Stimulated activated CD4-positive, alpha-beta T cell treated with anti-CD3 and anti-CD28 coated beads, Interleukin-15, amount 100 ng/mL, for 1 hour (primary cell): ENCODE measurements at places on chromosomes 6 and 20.

DNA sequence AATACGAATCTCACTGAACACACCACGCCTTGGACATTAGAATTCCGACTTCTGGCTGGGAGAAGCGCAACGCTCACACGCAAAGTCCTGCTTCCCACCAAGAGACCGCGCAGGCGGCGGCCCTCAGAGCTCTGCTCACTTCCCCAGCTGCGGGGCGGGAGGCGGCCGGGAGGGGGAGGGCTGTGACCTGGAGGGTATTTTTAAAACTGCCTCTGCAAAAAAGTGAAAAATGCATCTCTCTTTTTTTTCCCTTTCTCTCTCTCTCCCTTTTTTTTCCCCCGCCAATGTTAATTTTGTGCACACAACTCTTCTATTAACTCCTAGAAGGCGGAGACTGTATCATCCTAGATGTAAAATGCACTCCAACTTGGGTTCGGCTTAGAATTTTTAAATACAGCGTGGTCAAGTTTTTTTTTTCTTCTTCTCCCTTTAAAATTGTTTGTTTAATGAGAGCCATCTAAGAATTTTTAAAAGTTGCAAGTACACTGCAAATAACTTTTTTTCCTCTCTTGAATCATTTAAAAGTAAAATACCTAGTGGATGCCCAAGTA is 66.4 kb downstream of the STX11 start:
- DNase-seq, result no peak

DNA sequence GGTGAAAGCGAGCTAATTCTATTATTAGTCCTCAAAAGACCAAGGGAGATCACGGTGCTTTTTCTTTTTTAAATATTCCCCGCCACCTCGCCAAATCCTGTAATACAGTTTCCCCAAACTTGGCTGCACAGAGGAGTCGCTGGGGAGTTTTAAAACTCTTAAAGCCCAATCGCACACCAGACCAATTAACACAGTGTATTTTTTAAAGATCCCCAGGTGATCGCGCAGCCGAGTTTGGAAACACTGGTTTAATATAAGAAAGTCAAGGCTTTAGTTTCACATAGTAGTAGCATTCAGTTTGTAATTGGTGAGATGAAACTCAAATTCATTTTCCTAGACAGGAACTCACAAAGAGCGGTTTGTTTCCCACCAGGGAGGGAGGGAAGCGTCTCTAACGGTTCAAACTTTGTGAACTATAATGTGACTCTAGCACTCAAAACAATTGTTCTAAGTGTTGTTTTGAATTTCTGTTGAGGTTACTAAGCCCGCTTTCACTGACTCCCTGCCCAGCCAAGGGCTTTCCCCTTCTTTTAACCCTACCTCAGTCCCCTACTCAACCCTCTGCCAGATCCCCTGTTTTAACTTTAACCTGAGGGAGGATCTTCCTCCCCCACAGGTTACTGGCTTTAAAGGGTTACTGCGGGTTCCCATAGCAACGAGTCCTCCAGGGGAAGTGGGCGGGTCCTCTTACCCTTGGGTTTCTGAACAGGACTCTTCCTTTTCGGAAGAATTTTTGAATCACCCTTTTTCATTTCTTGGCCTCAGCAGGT is 25.7 kb upstream of the BTBD3 start:
- peak; percentile 5 for DNase-seq

- DNase-seq, result no peak
Observed at GRCh38 chr6:3426927-3427686, 29.7 kb downstream of the SLC22A23 start.

DNA sequence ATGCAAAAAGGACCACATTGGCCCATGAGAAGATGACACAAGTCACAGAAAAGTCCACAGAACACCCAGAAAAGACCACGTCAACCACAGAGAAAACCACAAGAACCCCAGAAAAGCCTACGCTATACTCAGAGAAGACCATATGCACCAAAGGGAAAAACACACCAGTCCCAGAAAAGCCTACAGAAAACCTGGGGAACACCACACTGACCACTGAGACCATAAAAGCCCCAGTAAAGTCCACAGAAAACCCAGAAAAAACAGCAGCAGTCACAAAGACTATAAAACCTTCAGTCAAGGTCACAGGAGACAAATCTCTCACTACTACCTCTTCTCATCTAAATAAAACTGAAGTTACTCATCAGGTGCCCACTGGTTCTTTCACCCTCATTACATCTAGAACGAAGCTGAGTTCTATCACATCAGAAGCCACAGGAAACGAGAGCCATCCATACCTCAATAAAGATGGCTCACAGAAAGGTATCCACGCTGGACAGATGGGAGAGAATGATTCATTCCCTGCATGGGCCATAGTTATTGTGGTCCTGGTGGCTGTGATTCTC is 11.2 kb downstream of the MUCL3 start:
- DNase-seq, result no peak

- DNase-seq, result no peak
Observed at GRCh38 chr6:68657374-68658139, 22.5 kb downstream of the ADGRB3 start.

- no peak for DNase-seq
Observed at GRCh38 chr20:35674921-35675320, 10.2 kb upstream of the CPNE1 start.

DNA sequence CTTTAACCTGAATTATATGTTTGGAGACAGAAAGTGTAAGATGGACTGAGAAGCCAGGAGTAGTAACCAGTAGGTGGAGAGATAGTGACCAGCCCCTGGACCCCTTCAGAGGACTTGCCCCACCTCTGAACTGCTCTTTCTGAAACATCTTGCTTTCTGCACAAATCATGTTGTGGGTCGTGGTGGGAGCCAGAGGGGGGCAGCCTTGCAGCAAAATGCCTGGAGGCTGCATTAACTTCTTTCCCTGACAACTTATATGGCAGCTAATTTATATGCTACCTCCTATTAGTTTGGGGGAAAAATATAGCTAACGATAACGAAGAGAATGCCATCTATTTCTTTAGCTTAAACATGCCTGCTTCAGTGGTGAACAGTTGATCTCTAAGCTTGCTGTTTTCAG is 859.8 kb downstream of the MAFB start:
- no peak for DNase-seq

- DNase-seq, result no peak
Observed at GRCh38 chr6:89186762-89187161, 30.4 kb downstream of the GABRR1 start.

- no peak for DNase-seq
Observed at GRCh38 chr20:43840382-43841070, 74.1 kb upstream of the TOX2 start.

GRCh38 chr6:44049989-44050871 is 77.0 kb downstream of the MRPL14 start:
- no peak for DNase-seq

- DNase-seq, result no peak
Observed at GRCh38 chr6:132892929-132893771, 78.8 kb downstream of the RPS12 start.

DNA sequence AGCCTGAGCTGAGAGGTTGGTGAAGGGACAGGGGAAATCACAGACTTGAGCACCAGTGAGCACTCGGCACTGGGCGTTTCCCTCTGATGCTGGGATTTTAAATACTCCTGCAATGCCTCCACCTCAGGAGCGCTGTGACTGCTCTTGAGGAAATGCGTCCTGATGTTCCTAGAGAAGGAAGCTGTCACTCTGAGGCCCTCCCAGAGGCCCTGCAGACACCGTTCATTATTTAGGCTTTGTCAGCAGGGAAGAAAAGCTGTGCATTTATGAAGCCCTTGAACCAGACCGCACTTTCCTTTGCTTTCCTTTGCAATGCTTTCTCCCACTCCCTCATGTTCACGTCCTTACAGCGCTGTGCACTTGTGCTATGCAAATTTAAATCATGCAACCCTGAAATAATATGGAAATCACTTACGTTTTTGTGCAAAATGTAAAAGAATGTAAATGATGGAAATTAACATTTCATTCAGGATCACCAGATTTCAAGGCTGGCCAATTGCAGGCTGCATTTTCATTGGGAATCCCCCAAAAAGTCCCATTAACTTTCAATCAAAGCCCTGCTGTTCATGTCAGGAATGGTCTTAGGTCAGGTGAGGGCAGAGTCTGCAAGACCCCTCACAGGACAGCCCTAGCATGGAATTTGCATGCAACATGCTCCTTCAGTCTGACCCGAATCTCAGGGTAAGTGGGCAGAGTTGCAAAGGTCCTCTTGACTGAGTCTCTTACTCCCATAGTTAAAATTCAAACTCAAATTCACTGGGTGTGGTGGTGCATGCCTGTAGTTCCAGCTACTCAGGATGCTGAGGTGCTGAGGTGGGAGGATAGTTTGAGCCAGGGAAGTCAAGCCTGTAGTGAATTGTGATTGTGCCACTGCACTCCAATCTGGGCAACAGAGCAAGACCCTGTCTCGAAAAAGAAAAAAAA is 45.8 kb upstream of the SYNDIG1 start:
- no peak for DNase-seq

GRCh38 chr6:130831607-130832006 is 4.4 kb downstream of the SMLR1 start:
- DNase-seq, result no peak

DNA sequence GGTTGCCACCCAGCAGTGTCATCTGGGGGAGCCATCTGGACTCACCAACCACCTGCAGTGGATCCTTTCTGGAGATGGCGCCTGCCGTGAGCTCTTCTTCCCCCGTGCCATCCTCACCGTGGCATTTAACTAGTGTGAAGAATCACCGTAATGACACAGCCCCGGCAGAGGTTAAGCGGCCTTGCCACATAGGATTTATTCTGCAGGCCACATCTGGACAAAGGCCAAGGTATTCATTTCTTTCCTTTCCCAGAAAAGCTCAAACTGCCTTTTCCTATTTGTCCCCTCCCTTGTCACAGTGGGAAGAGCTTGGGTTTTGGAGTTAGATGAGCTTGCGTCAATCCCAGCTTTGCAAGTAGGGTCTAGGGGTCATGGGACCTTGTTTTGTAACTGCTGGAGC is 88.4 kb downstream of the PXDC1 start:
- no peak for DNase-seq

GRCh38 chr6:41036601-41037000 is 2.4 kb downstream of the UNC5CL start:
- DNase-seq, result no peak

DNA sequence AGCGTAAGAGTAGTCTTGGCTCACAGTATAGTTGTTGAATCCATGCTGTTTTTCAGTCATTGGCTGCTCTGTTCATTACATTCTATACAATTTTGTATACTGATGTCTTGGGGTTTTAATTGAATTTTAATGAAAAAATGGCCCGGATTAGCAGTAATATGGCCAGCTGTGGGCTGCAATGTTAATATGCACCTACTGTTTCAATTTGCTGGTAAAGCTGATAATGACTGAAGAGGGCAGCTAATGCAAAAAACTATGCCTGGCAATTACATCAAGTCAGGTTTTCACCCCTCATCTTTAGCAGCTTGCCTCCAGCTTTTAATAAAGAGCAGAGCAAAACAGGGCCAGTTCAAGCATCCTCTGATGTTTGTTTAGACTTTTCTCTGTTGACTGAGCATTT is 394.5 kb downstream of the PLCB1 start:
- DNase-seq, result no peak

DNA sequence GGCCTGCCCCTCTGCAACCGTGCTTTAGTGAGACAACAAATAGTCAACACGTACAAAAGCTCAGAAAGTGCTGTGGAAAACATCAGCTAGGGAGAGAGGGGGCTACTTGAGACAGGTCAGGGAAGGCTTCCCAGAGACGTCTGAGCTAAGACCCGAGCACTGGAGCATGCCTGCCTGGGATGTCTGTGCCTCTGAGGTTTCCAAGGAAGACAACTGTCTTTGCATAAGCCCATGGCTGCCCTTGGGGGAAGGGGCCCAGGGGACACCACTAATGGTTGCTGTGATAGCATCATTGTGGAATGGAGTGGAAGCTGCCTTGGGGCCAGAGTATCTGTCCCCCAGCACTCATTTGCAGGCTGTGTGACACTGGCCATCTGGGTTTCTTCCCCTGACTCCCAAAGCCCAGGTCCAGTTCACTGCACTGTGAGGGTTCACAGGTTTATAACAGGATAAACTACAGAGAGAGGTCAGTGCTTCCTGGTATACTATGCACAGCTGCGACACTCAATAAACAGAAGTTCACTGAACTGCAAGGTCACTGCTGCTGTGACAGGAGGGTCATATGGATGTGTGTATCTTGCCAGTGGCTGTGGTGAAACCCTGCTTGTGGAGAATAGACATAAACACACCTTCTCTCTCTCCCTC is 1.5 kb upstream of the ARFGEF2 start:
- no peak for DNase-seq

DNA sequence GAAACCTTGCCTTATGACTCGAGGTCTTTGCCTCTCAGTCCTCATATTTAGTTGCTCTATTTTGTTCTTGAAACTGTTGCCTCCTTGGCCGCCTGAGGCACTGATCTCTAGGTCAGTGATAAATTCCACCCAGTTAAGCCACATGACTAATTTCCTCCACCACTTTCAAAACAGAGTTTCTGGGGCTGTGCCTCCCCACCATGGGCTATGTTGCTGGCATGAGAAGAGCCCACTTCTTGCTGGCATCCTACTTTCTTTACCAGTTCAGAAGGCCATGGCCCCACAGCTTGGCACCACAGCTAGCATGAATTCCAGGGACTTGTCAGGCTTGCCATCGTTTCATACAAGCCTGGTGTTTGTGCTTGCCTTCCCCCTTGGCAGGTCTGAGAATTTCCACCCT is 361.4 kb upstream of the JAG1 start:
- no peak for DNase-seq

- DNase-seq, result no peak
Observed at GRCh38 chr6:36221674-36222073, 25.1 kb downstream of the BRPF3 start.

GRCh38 chr6:3484946-3485345 is 28.1 kb upstream of the SLC22A23 start:
- no peak for DNase-seq

GRCh38 chr6:36364669-36365479 is 22.6 kb downstream of the ETV7 start:
- no peak for DNase-seq

GRCh38 chr6:144475411-144475810 is 190.3 kb downstream of the UTRN start:
- DNase-seq, result no peak

DNA sequence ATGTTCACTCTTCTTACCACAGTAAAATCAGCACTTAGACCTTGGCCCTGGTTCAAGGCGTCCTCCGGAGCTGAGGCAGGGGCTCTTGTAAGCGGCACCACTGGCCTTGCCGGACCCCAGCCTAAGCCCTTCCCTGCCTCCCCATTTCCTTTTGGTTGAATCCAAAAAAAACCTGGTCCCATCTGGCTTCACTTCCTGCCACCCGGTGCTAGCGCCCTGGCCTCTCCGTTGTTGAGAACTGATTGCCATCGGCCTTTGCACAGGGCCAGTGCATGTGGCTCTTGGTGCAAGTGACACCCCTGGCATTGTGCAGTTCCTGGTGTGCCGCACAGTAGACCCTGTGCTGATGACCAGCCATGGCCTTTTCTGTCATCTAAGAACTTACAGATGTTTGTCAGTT is 19.0 kb upstream of the RBM38 start:
- no peak for DNase-seq

- DNase-seq, result no peak
Observed at GRCh38 chr20:20085812-20086211, 33.5 kb downstream of the CFAP61 start.

DNA sequence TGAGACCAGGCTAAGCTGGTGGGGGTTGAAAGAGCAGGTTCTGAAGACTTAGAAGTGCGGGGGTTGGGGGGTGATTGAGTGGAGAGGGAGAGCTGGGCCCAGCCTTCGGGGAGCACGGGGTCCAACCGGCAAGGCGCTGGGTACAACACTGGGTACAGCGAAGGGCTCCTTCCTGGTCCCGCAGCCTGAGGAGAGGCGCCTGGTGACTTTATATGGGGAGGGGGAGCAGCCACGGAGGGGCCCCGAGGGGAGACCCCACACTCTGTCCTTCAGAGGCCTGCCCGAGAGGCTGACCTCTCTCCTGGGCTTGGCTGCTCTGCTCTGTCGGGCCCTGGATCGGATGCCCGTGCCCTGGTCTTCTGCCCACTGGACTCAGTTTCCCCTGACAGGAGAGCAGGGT is 10.4 kb upstream of the NTSR1 start:
- no peak for DNase-seq
